Activated T-cell treated with anti-CD3 and anti-CD28 coated beads for 48 hours (primary cell): ENCODE measurements at places on chromosomes 1 and 21.

- no peak for DNase-seq
Observed at GRCh38 chr1:89200663-89201062, 1.9 kb upstream of the GBP4 start.

DNA sequence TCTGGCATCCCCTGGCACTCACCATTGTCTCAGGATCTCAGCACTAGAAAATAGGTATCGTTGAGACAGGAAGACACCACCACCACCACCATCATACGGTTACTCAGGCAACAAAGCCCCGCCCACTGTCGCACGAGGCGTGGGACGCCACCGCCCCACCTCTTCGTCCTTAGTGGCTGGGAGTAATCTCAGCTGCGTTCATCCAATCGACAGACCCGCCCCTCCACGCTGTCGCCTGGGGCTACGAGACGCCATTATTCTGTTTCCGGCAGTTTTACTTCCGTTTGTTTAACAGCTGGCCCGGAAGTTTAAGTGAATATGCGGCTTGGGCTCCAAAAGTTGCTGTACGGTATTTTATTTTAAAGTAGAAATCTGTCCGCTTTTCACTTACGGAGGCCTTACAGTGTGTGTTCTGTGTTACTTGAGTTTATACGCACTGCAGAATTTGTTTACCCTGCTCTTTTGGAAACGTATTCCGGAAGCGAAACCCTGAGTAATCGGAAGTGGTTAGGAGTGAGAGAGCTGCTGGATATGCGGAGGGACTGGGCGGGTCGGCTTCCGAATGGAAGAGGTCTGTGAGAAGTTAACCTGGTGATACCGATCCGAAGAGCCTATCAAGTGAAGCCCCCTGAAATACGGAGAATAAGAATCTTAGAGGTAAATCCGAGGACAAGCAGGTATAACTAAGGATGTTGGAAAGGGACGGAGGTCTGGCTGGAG, at the start of the genes BLZF1 and NME7:
TSS of gene BLZF1 (plus strand) at position 510 of the 720 bp plus-strand sequence. CDS start 1,328 bp downstream, outside the sequence.
TSS of gene NME7 (minus strand) at position 112 of the 720 bp plus-strand sequence. CDS start at position 25, 87 bp downstream.
- DNase-seq, result peak; percentile 97

- DNase-seq, result no peak
Observed at GRCh38 chr1:49190138-49190537, 413.4 kb upstream of the BEND5 start.

- no peak for DNase-seq
Observed at GRCh38 chr1:185468626-185469025, 151.6 kb upstream of the IVNS1ABP start.

DNA sequence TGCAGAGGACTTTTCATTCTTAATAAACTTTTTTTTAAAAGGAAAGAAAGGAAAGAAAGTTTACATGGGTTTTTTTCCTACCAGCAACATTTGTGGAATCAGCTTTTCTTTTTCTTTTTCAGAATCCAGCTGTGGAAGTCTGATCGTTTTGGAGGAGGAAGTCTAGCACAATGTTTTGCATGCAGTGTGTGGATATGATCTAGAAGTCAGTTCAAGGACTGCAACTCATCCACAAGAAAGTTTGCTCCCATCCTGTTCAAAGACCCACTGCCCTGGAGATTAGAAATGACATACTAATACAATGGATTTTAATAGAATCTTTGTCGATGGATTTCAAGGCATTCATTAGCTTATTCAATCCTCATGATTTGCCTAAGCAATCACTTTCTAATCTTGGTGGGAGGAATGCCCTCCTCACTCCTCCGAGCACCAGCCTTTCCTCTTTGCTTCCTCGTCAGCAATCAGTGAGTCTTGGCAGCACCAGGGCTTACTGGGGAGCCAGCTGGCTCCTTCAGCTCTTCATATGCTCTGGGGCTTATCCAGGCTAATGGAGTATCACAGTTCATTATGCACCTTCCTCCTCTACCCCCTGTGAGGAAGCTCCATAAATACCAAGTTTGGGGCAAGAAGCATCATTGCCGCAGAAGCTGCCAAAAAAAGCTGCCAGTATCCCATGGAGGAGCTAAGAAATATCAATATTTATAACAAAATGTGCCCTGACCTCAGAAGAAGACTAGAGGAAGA, 392.3 kb upstream of the PKN2 start:
- no peak for DNase-seq

- DNase-seq, result peak; percentile 76
Observed at GRCh38 chr1:109739738-109740614, 862 bp downstream of the GSTM3 start.

- no peak for DNase-seq
Observed at GRCh38 chr1:22889213-22889827, 83.3 kb downstream of the LACTBL1 start.

DNA sequence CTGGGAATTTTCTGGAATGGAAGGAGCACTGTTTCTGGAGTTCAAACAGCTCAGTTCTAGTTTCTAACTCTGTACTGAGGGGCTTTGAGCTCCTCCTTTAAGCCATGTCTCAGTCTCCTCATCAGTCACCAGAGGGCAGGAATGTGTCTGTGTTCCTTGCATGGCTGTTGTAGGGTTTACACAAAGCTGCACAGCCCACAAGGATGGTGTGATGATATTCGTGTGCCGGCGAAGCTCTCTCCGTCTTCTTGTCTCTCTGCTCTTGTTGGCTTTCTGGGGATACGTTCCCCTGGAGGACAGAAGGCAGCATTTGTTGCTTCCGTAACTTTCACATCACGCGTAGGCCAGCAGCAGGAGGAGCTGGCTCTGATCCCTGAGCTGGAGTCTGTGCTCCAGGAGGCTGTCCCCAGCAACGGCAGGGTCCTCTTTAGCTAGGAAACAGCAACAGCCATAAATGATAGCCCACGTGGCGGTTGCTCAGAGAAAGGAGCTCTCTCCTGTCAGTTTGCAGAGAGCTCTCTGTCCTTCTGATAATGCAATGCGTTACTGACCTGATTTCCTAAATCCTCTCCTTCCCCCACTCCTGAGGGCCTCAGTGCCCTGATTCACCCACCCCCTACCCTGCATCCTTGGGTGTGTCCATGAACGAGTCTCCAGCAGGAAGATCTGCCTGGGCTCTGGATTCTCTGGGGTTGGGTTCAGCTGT, 189.2 kb upstream of the VAMP3 start:
- DNase-seq, result no peak

GRCh38 chr1:193479187-193479586, 292.8 kb upstream of the B3GALT2 start:
- no peak for DNase-seq

- DNase-seq, result no peak
Observed at GRCh38 chr1:197976368-197976767, 59.2 kb downstream of the LHX9 start.

GRCh38 chr1:10451287-10451686, 1.5 kb downstream of the CORT start:
- DNase-seq, result no peak

GRCh38 chr1:227901239-227901905, 46.4 kb downstream of the WNT9A start:
- DNase-seq, result no peak

DNA sequence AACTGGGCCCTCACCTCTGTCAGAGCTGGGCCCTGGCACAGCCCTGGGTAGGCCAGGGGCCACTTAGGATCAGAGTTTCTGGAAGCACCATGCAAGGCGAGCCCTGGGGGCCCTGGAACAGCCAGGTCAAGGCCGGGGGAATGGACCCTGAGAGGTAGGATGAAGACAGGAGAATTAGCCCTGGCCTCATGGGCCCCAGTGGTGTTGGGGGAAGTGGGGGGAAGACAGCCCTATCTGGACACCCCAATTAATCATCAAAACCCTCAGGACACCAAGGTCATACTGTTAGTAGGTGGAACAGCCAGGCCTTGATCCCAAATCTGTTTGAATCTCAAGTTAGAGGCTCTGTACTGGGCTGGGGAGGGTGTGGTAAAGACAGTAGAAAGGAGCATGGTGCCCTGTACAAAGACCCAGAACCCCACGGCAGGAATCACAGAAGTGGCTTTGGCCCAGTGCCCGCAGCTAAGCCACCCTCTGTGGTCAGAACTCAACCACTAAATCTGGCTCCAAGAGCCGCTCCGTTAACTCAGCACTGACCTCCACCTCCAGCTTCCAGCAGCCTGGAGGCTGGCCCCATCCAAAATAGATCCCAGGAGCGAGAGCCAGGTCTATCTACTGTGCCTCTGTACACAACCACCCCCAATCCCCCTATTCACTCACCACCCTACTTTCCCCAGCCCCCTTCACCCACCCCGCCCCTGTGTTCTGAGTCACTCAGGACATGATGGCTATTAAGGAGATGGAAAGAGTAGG, 14.0 kb upstream of the TRIM63 start:
- no peak for DNase-seq

GRCh38 chr1:168368131-168368530, 87.5 kb downstream of the TBX19 start:
- DNase-seq, result no peak

DNA sequence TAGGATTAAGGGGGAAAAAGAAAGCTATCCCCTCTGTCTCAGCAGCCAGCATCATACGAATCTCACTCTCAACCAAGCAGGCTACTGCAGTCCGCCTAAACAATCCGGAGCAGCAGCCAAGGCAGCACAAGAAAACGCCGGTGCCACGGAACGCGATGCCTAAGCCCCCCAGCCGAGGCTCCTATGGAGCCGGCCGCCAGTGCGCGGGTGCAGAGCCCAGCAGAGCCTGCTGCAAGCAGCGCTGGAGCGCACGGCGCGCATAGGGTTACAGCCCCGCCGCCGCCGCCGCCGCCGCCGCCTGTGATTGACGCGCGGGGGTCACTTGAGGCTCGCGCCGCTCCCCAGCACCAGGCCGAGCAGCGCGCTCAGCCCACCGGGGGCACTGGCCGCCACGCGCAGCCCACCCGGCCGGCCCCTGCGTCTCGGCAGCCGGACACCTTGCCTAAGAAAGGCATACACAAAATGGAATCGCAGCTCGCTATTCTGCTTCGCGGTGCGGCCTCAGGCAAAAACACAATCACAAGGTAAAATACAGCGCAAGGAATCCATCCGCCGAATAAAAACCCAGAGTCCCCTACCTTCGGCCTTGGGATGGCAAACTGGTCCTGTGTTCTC, 780 bp downstream of the HIVEP3 start:
- DNase-seq, result peak; percentile 50

GRCh38 chr1:180424848-180425457, 77.4 kb downstream of the ACBD6 start:
- no peak for DNase-seq

GRCh38 chr1:156096640-156097391, 14.6 kb upstream of the MEX3A start:
- DNase-seq, result peak; percentile 91

- no peak for DNase-seq
Observed at GRCh38 chr21:14538483-14538882, 7.6 kb downstream of the SAMSN1 start.

- no peak for DNase-seq
Observed at GRCh38 chr1:92070892-92071291, 4.3 kb downstream of the SETSIP start.

DNA sequence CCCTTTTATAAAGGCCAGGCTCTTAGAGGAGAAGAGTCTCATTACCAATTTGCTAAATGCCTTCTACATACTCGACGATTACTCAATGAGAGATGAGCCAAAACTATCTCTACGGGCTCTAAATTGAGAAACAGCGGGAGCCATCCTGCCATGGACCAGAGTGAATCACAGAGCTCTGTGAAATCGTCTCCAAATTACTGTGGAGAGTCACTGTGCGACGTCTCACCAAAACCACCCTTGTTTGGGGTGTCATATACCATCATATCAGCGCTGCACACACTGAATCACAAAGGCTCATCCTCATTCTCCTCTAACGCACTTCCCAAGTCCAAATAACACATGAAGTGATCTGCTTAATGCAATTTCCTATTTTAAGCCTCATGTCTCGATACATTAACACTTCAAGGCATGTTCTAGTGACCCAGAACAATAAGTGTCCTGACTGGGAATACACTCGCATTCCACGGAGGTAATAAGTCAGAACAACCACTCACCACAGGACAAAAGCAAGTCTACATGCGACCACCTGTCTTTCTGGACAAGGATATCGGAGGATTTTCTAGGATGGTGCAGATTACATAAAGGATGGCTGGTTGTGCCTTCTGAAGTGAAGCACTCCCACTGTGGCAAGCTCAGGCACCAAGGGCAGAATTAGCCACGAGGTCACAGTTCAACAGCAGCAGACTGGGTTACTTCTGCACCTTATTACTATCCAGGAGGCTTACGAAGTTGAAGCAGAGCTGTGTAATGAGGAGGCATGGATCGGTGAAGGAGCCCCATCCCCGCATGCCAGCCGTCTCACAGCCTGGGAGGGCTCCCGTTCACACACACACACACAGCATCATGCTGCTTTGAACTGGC, 44.3 kb downstream of the NID1 start:
- no peak for DNase-seq

GRCh38 chr1:61993331-61993961, 201.2 kb upstream of the L1TD1 start:
- no peak for DNase-seq

DNA sequence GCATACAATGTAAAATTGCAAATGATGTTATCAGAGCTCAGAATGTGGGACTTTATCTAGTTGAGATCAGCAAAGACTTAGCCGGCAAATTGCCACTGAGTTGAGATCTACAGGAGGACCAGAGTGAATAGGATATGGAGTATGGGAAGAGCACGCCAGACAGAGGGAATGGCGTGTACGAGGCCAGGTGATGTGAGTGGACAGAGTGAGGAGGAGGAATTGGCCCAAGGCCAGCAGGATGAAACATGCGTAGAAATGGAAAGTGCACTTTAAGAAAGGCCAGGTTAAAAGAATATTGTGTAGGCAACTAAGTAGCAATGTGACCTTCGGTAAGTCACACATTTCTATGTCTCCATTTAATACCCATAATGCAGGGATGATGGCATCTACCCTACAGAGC, 211.0 kb downstream of the ZP4 start:
- no peak for DNase-seq

DNA sequence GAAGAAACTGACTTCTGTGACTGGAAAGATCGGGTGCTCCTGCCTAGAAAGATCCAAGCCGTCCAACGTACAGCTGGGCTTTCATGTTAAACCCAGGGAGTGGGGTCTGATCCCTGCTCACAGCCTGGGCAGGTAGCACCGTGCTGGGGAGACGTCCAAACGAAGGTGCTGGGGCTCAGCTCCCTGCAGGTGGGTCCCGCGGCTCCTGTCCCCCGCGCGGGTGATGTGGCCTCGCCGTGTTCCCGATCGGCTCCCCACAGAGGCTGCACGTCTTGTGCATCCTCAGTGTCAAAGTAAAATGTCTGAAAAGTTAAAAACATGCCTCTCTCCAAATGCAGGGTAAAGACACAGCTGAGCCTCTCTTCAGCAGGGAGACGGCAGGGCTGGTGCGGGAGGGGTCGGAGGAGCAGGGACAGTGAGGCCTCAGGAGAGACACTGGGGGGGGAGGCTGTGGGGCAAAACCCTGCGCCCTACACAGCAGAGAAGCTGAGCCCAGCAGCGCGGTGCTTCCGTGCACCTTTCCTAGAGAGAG, 40.1 kb upstream of the COL6A2 start:
- DNase-seq, result no peak

GRCh38 chr1:68590473-68590872, 93.6 kb upstream of the DEPDC1 start:
- no peak for DNase-seq

GRCh38 chr1:73800376-73800775, 397.6 kb downstream of the LRRIQ3 start:
- no peak for DNase-seq
